Cerebellum (tissue), 4 donors: ENCODE measurements at places on chromosomes 1 and 21. TPM values are rescaled to one million over a fixed set of nuclear protein-coding genes. Genes with fewer than 3 reads are reported as not detected.

GRCh38 chr1:61104220-61104671, 21.9 kb downstream of the NFIA start:
- DNase-seq, result no peak

- DNase-seq, result no peak
Measured at GRCh38 chr1:8315573-8316475, 2.1 kb upstream of the SLC45A1 start.

- DNase-seq, result no peak
Measured at GRCh38 chr1:97906567-97907241, 14.1 kb downstream of the DPYD start.

GRCh38 chr1:114756009-114756892, 1.5 kb downstream of the CSDE1 start:
- no peak for DNase-seq

GRCh38 chr1:248102847-248103246, 7.9 kb downstream of the OR2L13 start:
- no peak for DNase-seq

- no peak for DNase-seq
Measured at GRCh38 chr1:185151215-185151614, 5.5 kb downstream of the TRMT1L start.

DNA sequence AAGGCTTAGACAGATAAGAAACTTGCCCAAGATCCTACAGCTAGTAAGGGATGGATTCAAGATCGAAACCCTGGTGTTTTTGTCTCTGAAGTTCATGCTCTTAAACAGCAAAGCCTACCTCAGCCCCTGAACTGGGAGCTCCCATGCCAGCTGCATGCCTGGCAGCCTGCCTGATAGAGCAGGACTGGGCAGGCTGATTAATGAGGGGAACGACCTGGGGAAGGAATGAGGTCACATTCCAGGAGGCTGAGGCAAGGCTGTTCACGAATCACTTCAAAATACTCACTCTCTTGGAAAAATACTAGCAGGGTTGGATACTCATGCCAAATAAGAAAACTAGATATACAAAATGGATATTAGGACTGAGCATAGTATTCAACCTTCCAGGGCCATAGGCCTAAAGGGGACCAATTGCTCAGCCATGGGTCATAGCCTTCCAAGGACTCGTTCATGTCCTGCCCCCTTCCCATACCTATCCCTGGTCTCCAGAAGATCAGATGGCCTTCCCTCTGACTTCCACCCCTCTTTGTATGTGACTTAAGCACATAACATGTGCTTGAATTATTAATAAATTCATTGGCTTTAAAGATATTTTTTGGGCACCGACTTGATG, 15.6 kb upstream of the TACSTD2 start:
- DNase-seq, result no peak

DNA sequence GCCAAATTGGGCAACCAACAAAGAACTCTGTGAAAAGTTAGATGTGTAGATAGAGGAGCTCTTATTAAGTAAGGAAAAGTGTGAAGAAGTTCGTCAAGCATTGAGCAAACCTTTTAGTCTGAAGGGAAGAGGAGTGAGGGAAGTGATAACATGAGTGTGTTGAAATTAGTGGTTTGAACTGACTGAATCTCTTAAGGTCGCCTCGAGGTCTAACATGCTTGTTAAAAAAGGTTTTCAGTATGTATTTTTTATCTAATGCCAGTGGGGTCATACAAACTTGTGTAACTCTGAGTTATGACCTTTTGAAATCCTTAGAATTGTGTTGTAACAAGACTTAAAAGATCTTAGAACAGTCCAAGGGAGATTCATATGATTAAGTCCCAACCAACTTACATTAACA, 34.1 kb downstream of the SOAT1 start:
- no peak for DNase-seq

DNA sequence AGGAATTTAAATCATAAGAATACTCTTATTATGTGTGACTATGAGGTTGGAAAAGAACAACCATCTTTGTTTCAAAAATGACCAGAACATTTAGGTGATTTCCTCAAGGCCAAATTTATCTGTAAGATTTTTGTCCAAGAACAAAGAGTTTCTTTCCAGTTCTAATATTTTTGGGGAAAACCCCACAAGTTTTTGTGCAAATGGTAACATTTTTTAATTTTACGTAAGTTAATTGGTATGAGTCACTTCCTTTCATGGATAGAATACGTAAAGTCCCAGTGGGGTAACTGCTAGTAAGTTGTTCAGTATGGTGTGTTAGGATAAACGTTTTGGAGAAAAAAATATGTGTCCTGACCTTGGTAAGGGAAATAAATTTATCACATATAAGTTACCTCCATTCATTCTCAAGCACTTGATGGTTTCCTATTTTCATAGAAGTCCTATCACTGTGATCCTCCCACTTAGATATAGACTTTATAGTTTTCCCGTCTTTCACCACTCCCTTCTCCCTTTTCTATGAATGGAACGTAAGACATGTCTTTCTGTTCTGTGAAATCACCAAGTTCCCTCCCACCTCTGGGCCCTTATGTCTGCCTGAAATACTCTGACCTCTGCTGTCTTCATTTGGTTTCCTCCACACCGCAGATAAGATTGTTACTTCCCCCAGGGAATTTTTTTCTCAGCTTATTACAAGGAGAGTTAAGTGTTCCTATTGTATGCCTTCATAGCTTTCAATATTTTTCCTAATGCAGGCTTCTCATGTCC, 34.9 kb upstream of the TSNAX start:
- no peak for DNase-seq

DNA sequence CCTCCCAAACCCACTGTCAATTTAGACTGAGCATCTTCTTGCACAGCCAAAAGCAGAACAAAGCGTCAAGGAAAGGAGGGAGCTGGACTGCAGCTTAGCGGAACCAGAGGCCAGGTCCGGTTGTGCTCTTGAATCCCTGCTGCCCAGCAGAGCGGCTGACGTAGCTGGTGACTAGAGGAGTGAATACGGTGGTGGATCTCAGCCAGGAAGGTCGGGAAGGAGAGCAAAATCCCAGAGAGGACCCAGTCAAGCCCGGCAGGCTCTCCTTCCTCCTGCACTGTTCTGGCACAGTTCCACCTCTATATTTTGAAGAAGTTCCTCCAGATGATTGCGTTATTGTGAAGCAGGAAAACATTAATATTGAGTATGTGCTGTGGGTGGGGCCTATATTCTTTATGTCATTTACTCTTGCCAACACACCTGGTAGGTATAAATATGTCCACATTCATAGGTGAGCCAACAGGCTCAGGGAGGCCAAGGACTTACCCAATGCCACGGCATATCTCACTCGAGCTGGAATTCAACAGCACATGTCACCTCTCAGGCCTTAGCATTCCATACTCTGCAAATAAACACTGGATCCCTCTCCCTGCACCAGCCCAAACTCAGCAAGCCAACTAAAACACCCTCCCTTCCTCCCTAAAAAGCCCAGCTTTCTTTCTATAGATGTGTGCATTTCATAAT, 23.6 kb upstream of the ABCB10 start:
- DNase-seq, result peak; percentile 66

GRCh38 chr1:85463731-85464496, 1.0 kb downstream of the DDAH1 start:
- DNase-seq, result peak; percentile 66

DNA sequence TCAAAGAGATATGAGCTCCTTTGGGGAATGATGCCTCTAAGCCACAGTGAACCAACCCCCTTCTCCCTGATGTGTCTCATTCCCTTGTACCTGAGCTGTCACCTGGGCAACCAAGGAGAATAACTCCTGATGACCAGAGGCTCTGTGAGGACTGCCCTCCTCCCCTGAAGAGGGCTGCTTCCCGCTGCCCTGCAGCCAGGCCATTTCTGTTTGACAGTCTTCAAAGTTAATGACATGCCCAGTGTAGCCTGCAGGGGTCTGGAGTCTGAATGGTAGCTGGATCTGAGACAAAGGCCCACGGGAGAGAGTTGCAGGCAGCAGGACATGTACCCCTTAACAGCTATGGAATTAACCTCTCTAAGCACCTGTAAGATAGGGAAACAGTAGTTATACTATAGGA, 3.4 kb upstream of the SLFNL1 start:
- DNase-seq, result no peak

DNA sequence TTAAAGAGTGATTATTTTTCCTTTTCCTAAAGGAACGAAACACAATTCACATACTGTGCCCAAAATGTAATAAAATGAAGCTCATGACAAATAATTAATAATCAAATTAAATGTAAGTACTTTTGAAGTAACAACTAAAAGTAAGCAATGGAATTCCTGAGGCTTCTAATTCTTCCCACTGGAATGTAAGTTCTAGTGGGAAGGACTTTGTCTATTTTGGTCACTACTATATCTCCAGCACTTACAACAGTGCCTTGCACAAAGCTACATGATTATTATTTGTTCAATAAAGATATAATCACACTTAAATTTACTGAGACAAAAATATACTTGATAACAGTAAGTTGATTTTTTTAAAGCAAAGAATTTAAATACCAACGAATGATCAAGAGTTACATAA, 128.8 kb downstream of the COQ8A start:
- DNase-seq, result no peak

- DNase-seq, result peak; percentile 24
Measured at GRCh38 chr21:22743085-22743484, 1744.9 kb downstream of the NCAM2 start.

- DNase-seq, result no peak
Measured at GRCh38 chr1:34965597-34965996, 19.6 kb downstream of the TMEM35B start.

DNA sequence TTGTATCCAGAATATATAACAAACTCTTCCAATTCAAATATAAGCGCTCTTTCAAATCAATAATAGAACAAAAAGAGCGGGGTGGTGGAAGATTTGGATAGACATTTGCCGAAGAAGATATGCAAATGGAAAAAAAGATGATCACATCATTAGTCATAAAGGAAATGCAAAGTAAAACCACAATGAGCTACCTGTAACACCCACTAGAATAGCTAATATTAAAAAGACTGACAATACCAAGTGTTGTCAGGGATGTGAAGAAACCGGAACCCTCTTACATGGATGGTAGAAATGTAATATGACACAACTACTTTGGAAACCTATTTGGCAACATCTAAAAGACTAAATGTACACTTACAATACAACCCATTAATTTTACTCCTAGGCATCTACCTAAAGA, 5.7 kb upstream of the TRAF5 start:
- no peak for DNase-seq

DNA sequence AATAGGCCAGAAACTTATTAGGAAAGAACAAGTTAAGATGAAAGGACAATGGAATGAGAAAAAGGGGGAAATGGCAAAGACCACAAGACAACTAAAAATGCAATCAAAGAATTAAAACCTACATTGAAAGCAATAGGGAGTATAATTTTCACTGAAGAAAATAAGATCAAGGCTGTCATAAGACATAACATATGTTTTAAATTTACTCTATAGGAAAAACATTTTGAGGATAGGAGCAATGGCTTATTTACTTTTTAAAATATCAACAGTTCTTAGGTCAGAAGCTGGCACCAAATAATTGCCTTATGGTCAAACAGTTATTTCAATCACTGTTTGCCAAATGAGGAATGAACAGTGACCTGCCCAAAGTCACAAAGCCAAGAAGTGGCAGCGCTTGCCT, 171.2 kb upstream of the HOOK1 start:
- no peak for DNase-seq

DNA sequence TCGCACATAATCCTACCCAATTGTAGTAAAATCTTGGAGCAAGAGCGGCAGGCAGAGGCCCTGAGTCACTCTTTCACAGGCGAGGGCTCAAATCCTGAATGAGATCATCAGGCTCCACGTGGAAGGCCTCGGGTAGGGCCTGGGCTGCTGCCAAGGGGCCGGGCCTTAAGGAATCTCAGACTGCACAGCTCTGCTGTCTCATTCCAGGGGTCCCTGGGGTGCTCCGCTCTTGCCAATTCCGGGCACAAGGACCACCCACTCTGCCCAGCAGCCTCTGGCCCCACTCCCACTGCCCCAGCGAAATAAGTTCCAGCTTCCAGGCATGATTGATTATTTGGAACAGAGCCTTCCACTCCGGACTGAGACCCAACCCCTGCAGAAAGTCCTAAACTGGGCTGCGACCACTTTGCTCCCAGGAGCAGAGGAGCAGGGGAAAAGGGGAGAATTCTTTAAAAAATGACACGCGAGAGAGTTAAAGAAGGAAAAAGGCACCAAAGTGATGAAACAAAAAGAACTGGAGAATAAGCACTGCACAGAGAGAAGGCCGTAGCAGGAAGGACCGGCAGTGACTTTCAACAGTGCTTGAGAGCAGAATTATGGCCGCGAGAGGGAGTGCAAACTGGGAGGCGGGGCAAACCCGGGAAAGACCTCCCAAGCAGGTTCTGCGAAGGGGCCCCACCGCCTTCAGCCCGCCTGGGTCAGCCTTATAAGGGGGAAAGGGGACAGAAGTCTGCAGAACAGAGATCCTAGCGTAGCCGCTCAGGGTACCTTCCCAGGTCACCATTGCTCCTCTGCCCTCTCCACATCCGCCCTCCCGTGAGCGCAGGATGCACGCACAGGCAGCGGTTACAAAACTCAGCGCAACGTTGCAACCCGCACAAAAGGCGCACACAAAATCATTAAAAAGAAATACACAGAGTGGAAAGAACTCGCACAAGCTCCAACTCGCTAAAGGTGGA, 2.0 kb downstream of the ADAMTS1 start:
- peak; percentile 75 for DNase-seq

DNA sequence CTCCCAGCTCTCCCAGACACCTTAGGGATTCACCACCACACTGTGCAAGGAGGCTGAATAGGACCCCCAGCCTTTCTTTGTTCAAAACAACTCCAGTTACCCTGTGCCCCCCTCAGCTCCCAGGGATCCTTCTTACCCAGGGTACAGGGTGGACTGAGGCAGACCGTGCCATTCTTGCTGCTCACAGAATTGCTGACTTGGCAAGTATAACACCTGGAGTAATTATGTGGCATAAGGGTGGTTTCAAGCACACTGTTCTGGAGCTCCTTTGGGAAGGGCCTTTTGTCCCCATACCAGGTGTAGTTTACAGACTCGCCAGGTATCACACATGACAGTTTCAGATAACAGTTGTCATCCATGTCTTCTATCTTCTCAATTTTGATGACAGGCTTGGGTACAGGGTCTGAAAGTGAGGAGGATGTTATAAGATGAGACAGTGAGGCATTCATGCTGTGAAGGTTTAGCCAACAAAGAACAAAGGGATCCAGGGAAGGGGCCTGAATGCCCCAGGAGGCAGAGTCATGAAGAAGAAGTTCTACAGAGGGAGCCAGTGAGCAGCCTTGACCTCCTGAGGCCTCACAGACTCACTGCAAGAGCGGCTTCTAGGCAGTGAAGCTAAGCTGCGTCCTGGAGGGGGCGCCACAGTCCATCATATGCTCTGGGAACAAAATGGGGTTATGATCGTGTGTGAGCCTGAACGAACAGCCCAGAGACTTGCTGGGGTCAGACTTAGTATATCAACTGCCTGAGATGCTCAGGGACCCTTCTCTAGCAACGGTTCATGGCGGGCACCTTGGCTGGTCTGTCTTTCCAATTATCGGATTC, 30.3 kb downstream of the CD48 start:
- no peak for DNase-seq

GRCh38 chr1:44220755-44221154, 7.5 kb downstream of the DMAP1 start:
- DNase-seq, result no peak

The LRRC47 gene
- total RNA-seq, result 21.0 TPM

The OSCP1 gene
- total RNA-seq, result 17.1 TPM

The STUM gene
- total RNA-seq, result 24.0 TPM

The AADACL4 gene
- not detected for total RNA-seq

The RUNX1 gene
- 1.8 TPM for total RNA-seq

The ZBTB37 gene
- 47.2 TPM for total RNA-seq

The ATP6V1G3 gene
- not detected for total RNA-seq

The LCE2A gene
- total RNA-seq, result not detected

The TSNAX gene
- 35.4 TPM for total RNA-seq

The SYT14 gene
- 49.5 TPM for total RNA-seq

The RAB42 gene
- total RNA-seq, result 3.0 TPM

The FMN2 gene
- total RNA-seq, result 40.3 TPM

The REN gene
- not detected for total RNA-seq

The BNIPL gene
- 0.54 TPM for total RNA-seq

The OR2T29 gene
- total RNA-seq, result not detected

The INSRR gene
- 0.36 TPM for total RNA-seq
